Renal cortical epithelial cell (primary cell): ENCODE measurements at places on chromosomes 1 and 21.

- no peak for DNase-seq
Observed at GRCh38 chr1:223796210-223796609, 49.5 kb downstream of the TP53BP2 start.

DNA sequence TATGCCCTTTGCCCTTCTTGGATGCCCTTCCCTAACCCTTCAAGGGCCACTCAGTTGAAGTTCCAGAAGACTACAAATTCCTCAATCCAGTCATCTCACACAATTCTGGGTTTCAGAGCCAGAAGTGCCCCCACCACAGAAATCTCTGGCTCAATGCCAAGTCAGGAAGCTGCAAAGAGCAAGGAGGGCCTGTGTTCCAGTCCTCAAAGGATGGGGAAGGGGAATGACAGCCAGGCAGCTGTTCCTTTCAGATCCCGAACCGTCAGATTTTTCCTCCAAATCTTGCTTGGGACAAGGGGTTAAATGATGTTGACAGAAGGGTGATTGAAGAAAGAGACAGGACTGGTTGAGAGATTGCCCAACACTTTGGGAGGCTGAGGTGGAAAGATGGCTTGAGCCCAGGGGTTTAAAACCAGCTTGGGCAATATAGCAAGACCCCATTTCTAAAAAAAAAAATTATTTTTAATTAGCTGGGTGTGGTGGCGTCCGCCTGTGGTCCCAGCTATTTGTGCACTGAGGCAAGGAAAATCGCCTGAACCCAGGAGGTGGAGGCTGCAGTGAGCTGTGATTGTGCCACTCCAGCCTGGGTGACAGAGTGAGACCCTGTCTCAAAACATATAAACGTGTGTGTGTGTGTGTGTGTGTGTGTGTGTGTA lies 716 bp upstream of the HPDL start:
- no peak for DNase-seq

DNA sequence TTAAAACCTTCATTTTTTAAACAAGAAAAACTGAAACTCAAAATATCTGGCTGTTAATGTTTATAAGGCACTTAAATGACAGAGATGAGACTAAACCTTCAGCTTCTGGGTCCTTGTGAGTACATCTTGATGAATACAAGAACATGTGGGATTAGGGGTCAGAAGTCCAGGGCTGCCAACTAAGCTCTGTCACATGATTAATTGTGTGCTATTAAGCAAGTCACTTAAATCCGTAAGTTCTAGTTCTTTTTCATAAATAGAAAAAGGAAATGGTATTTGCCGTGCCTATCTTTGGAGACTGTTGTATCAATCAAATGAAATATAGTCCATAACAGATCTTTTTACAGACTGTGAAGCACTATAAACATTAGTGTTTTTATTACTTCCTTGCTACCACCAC lies 43.2 kb upstream of the KCTD3 start:
- DNase-seq: peak; percentile 72

- peak; percentile 61 for DNase-seq
Observed at GRCh38 chr1:202315576-202316168, 26.1 kb downstream of the UBE2T start.

- peak; percentile 88 for DNase-seq
Observed at GRCh38 chr1:198655459-198656121, 16.8 kb downstream of the PTPRC start.

GRCh38 chr1:53957194-53957818 lies 11.2 kb downstream of the LRRC42 start:
- DNase-seq: peak; percentile 58

DNA sequence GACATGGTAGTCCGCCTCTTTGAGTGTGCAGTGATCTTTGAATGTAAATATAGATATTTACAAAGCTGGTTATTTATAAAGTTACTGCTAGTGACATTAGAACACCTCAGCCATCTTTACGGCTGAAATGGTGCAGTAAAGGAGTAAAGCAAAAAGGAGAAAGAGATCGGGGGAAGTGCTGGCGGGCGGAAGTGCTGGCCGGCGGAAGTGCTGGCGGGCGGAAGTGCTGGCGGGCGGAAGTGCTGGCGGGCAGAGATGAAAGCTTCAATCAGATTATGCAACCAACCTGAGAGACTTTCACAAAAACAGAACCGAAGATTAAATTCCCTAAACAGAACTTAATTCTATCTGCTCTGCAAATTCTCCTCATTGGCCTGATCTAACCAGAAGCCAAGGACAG lies 1.4 kb upstream of the OR14A16 start:
- no peak for DNase-seq

DNA sequence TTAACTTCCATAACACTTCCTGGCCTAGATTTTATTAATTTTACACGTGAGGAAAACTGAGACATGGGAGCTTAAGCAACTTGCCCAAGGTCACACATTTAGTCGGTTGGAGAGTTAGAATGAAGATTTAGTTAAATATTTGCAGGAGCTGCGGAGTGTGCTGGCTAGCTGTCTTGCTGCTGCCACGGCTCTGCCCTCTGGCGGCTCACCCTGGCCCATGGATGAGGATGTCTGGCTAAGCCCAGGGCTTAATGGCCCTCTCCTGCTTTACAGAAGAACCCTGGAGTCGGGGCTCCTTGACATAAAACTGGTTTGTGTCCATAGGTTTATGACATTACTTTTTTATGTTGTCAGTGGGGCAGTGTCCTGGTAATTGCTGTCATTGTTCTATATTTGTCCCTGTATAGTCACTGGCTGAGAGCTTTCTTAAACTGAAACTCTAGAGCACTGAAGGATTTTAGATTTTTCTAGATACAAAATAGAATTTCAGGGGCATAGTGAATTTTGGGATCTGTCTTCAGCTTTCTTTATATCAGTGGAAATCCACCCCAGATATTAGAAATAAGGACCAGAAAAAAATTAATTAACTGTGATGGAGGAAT lies 88.9 kb upstream of the WLS start:
- DNase-seq: peak; percentile 80

- peak; percentile 6 for DNase-seq
Observed at GRCh38 chr1:16461681-16462080, 21.2 kb downstream of the NECAP2 start.

DNA sequence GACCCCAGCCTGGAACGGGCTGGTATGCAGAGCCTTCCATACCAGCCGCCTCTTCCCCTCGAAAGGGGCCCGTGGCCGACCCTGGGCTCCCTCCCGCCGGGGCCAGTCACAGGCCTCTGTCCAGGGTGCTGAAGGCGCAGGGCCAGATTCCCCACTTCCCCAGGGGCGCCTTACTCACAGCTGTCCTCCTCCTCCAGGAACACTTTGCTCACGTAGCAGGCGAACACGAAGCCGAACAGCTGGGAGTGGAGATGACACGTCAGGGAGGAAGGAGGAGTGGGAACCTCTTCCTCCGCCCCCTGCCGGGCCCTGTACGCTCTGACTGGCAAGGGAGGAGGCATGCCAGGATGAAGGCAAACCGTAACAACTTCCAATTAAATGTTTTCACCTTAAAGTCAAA lies 57.3 kb downstream of the NKAIN1 start:
- peak; percentile 91 for DNase-seq

DNA sequence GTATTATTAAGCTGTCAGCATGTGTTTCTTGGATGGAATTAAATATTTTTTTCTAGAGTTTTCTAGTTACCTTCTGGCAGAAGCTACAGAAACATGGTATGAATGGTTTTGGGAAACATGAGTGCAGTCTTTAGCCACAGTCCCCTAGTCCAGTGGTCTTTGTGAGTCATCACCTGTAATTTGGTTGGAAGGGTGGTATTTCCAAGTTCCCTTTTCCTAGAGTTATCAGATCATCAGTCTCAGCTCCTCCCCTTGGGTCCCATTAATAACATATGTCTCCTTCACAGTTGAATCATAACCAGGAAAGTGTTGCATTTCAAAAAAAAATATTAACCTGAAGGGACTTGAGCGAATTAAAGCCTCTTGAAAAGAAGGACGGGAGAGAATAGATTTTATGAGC lies 27.0 kb downstream of the ELAVL4 start:
- no peak for DNase-seq

GRCh38 chr1:204289280-204289679 lies 70.4 kb downstream of the PLEKHA6 start:
- DNase-seq: no peak

- peak; percentile 54 for DNase-seq
Observed at GRCh38 chr1:84141182-84142003, 2.7 kb upstream of the PRKACB start.

- DNase-seq: no peak
Observed at GRCh38 chr1:197763769-197764168, 11.5 kb downstream of the DENND1B start.

DNA sequence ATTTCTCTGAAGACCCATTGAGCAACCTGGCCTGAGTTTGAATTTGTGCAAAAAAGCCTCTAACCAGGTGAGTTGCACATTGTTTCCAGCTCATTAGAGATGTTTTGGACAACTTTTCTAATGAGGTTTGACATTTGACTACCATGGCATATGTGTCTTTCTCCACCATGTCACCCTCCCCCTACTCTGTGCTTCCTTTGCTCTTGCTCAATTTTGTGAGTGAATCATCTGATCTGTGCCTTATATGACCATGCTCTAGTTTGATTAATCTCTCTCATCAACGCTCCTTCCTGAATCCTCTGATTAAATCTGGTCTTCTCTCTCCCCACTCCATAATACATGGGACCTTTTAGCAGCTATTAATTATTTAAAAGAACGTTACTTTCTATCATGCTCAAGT lies 144.8 kb upstream of the SAMSN1 start:
- DNase-seq: peak; percentile 27

DNA sequence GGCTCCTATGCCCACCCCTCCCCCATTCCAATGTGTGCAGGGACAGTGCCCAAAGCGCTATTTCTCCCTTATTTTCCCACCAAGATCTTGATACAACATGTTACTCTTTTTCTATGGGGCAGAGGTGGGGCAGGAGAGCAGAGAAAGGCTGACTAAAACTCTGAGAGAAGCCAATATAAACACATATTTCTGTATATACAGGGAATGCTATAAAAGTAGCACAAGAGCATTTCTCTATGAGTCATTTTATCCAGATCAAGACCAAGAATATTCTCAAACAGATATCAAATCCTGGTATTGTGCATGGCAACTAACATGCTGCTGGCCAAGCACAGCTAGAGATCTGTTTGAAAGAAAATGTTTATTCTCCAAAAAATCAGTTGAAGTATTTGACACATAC lies 7.3 kb downstream of the WDR26 start:
- peak; percentile 37 for DNase-seq

- DNase-seq: no peak
Observed at GRCh38 chr1:9121496-9122409, 7.1 kb downstream of the GPR157 start.

DNA sequence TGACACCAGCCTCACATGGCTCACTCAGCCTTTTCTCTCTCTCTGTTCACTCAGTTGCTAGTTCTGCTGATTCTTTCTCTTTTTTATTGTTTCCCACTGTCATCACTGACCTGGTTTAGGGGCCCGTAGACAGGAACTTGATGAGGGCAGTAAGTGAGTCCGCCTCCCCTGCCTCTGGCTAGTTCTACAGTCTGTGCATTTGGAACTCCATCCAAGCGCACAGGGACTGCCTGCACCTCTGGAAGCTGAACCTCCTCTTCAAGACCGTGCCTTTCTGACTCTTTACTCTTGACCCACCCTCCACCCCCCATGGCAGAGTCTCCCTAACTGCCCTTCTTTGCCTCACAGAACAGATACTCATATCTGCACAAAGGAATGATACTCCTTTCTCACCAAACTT lies 4.2 kb downstream of the TENT5C start:
- DNase-seq: no peak

GRCh38 chr1:111603979-111604378 lies 15.6 kb upstream of the RAP1A start:
- DNase-seq: no peak
